Stimulated activated CD4-positive, alpha-beta T cell treated with anti-CD3 and anti-CD28 coated beads, Interleukin-15, amount 100 ng/mL, for 1 hour (primary cell): ENCODE measurements at places on chromosomes 2 and 18.

DNA sequence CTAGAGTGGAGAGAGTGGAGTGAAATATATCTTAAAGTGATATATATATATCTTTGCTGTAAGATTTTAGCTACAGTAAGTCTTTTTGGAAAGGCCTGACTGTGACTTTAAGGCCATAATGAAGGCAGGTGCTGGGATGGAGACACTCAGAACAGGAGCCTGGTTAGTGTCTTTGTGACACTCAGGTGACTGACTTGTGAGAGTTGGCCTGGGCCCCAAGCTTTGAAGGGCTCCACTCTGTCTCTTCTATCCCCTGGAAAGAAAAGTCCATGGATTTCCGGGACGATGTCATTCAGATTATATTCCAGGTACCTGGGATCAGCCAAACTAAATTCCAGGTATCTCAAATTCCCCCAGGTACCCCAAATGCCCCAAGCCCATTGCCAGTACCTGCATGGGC is 276.6 kb downstream of the PDE11A start:
- no peak for DNase-seq

GRCh38 chr2:186522450-186522849 is 36.4 kb downstream of the ZC3H15 start:
- no peak for DNase-seq

GRCh38 chr2:191304939-191305875 is 60.0 kb downstream of the MYO1B start:
- no peak for DNase-seq

- DNase-seq = no peak
These were observed 55.3 kb upstream of the LAPTM4A start for GRCh38 chr2:20106746-20107145.

DNA sequence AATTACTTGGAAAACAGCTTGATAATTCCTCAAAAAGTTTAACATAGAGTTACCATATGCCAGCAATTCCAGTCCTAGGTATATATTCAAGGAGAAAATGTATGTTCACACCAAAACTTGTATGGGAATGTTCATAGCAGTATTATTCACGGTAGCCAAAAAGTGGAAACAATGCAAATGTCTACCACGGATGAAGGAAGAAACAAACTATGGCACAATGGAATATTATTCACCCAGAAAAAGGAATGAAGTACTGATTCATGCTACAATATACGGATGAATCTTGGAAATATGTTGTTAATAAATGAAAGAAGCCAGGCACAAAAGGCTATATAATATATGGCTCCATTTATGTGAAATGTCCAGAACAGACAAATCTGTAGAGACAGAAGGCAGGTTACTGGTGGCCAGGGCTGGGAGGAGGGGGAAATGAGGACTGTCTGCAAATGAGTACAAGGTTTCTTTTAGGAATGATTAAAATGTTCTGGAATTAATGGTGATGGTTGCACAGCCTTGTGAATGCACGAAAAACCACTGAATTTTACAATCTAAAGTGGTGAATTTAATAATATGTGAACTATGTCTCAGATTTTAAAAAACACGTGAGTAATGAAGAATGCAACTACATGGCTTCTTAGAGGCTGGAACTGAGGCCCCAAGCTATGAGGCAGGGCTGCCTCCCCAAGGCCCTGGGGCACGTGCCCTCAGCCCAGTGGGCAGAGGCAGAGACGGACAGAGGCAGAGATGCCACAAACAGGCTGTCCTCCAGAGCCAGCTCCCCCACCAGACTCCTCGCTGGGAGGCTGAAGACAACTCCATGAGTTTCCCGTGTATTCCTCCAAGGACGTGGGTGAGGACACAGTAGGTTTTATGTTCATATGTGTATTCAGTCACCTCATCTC is 5.0 kb downstream of the LIMS2 start:
- DNase-seq = no peak

DNA sequence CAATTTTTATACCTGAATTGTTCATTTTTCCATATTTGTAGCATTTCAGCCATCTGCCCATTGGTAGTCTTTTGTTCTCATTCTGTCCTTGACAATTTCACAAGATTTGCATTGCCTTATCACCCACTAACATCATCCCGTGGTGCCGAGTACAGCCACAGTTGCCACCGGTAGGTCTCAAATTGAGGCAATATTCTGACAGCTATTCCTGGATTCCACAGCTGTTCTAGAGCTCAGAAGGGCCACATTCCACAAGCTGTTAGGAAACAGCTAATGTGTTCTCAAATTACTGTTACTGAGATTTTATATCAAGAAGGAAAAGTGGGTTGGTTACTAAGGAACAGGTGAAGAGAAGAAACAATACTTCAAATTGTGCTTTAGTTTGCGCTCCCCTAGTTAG is 178.8 kb downstream of the RPRM start:
- DNase-seq = no peak
